ENCODE measurements at places on chromosomes 1 and 21.
A peak's percentile ranks its signal among the peaks of the same experiment; 100 is the strongest.

- DNase-seq = no peak
These were observed 27.1 kb upstream of the PADI4 start for GRCh38 chr1:17280894-17281293.

- DNase-seq = no peak
These were observed 110.4 kb downstream of the PPIAL4G start for GRCh38 chr1:148372731-148373130.

DNA sequence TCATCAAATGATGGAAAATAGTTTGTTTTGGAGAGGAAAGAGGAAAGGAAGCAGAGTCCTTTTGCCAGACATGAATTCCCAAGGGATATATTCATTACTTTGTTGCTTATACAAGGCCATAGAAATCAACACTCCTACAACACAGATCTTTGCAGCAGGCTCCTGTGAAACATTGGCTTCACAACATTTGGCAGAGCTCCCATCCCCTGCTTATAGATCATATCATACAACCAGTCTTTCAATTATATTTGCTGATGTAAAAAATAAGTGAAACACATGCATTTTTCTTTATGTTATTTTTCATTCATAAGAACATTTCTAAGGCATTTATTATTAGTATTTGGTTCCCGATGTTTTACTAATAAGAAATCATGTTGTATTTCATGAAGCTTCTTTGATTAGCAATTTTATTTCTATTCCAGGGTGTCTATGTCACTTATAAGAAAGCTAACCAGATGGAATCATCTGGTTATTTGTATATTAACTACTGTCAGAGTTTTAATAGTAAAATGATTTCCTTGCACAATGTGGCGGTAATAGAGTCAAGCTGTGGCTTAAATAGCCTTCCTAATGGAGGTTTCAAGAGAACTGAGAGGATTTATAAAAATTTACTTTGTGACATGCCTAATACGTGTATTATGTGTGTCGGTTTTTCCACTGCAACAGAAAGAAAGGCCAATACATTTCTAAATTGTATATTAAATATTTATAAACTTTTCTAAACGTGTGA is 470.3 kb upstream of the NCAM2 start:
- DNase-seq = no peak

DNA sequence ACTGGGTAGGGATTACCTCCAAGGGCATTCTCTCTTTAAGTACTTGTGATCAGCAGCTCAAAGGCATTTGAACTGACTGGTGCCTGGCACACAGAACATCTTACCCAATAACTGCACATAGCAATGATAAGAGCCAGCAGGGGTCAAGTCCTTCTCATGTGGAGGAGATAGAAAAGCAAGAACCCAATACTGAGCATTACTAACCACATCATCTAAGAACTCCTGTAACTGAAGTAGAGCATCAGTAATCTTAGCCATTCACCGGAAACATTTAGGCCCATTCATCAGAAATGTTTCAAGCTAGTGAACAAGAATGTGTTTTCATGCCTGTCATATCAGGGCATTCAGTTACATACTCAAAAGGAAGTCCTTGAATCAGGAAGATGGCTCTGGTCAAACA is 33.6 kb upstream of the THEM4 start:
- DNase-seq = no peak

DNA sequence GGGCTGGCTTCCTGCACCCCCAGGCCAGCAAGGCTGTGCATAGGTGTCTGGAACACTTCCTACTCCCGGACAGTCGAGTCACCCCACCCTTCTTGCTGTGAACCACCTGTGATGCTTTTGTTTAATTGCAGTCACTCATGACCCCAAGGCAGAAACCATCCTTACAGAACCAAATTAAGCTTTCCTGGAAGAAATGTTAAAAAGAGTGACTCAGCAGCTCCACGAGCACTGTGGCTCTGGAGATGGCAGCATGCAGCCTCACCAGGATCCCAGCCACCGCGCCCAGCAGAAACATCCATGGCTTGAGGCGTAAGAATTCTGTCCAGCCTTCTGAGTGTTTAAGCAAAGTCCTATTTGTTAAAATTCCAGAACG is 28.8 kb downstream of the SNAP47 start:
- DNase-seq = no peak

GRCh38 chr1:2290171-2290578 is 62.1 kb downstream of the SKI start:
- DNase-seq = no peak

DNA sequence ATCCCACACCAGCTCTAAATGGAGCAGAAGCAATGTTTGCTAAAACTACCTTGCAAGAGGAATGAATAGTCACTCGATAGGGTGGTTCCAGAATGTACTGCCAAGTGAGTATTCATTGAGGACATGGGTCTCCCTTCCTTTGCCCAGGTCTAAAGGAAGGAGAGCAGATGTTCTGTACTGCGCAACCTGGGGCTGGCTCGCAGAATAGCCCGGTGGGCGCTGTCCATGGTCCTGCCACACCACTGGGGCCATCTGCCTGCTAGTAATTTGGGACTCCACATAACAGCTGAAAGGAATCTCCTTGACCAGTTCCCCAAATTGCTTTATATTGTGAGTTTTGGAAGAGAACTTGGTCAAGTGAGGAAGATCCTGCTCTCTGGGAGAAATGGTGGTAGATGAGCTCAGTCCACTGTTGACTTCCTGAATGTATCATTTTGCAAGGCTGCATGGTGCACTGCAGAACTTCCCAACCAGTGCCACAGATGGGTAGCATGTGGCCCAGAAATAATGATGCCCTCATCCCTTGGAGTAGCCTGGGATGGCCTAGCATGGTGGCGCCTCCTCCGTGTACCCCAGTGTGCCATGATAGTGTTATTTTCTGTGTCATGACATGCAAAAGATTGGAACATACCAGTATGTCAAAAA is 5.7 kb downstream of the SLC6A17 start:
- no peak for DNase-seq

- DNase-seq = peak; percentile 55
These were observed 360.6 kb upstream of the USP24 start for GRCh38 chr1:55575571-55576279.

- DNase-seq = no peak
These were observed 9.2 kb upstream of the HHIPL2 start for GRCh38 chr1:222557148-222557547.

GRCh38 chr1:65527190-65527589 is 106.7 kb downstream of the LEPR start:
- DNase-seq = no peak

DNA sequence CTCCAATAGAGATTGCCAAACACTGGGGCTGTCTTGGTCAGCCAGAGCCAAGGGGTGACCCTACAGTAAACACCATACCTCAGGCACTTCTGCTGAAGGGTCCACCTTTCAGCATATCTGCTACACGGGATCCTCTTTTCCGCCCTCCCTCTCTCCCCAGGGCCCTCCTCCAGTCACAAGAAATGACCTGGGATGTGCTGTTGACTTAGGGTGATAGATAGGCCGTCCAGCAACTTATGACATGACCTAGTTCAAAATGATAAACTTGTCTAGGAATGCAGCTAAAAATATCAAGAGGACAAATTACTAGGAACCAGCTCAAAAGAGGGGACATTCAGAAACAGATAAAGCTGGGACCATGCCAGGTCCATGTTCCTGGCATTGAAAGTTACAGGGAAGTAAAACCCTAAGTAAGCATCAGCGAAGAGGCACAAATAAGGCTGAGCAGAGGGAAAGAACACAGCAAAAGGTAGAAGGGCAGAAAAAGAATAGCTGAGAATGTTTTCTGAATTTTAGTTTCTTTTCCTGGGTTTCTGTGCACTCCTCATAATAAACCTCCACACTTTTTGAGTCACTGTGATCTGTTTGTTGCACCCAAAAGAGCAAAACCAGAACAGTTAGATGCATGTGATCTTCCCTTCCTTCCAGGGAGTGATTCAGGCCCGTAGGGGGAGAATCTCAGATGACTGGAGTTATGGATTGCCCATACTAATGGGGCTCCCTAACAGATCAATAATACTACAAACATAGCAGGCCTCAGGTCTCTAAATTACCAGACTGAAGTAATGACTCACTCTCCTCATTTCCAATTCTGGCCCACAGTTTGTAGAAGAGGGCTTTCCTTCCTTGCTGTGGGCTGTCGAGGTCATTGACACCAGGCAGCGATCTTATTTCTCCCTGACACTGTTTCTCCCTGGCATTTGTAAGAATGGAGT is 48.9 kb upstream of the F3 start:
- DNase-seq = peak; percentile 1

GRCh38 chr1:109111386-109112055 is 2.4 kb upstream of the ELAPOR1 start:
- no peak for DNase-seq

DNA sequence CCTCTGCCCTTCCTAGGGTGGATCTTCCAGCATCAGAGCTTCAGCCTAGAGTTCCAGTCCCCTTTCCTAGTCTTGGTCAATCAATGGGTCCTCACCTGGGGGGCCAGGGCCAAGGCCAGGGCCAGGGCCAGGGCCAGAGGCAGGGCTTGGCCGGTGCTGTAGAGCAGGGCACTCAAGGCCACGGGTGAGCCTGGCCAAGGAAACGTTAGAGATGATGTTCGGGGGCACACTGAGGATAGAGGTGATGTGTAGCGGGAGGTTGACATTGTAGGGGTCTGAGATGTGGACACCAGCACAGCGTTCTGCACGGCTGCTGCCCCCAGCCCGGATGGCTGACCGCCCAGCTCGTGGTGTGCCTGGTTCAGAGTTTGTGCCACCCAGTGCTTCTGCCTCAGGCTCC is 5.4 kb upstream of the USF1 start:
- DNase-seq = no peak

DNA sequence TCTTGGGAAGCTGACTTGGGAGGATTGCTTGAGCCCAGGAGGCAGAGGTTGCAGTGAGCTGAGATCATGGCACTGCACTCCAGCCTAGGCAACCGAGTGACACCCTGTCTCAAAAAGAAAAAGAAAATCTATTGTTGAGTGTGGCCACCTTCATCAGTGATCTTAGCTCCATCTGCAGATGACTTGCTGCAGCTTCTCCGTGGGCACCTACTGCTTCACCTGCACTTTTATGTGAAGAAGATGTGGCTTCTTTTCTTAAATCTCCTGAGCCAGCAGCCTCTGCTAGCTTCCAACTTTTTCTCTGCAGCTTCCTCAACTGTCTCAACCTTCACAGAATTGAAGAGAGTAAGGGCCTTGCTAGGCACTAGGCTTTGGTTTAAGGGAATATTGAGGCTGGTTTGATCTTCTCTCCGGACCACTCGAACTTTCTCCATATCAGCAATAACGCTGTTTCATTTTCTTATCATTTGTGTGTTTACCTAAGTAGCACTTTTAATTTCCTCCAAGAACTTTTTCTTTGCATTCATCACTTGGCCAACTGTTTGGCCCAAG is 28.0 kb downstream of the AGPAT3 start:
- DNase-seq = no peak

DNA sequence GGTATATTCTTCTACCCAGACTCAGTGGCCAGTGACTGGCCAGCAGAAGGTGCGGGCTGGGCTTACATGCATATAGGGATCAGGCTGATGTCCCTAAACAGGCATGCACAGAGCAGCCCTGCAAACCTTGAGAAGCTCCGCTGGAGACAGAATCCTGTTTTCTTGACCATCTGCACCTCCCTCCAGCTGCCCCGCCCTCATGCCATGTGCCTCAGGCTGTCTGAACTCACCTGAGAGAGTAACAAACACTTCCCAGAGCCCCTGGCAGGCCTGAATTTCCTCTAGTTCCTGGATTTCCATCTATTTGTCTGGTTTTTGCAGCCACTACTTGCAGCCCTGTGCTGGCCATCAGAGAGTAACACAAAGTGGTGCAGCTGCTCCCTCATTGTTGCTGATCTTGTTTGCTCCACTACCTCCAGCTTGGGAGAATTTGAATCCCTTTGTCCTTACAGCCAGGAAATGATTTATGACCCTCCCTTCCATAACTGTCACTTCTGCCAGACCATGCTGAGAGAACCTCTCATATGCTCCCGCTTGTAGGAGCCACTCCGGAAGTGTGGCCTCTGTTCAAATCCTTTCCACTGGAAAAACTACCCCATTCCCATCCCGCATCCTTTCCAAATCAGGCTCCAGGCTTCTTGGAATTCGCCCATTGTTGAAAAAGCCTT is 113.6 kb downstream of the NMNAT2 start:
- no peak for DNase-seq

DNA sequence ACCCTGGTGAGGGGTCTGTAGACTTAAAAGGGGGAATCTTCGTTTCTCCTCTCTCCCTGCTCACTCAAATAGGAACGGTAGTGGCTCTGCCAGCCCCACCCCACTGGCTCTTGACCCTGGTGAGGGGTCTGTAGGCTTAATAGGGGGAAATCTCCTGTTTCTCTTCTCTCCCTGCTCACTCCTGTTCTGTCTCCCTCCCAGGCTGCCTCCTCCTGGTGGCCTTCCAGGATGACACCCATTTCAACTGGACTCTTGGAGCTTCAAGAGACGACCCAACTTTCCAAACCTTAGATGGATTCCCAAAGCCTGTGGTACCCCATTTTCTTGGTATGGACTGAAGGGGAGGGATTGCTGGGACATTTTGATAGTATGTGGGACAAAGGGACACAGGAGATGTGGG is 1.4 kb upstream of the EPHB2 start:
- DNase-seq = no peak

- DNase-seq = no peak
These were observed 536.6 kb downstream of the NPHP4 start for GRCh38 chr1:5455651-5456050.

Data from occipital lobe (tissue), 3 donors.